ENCODE measurements at places on chromosomes 3 and 15.

GRCh38 chr3:59714066-59714465 is 664.2 kb upstream of the CFAP20DC start:
- no peak for DNase-seq

- DNase-seq, result no peak
Measured at GRCh38 chr3:14433106-14433505, 30.7 kb downstream of the SLC6A6 start.

DNA sequence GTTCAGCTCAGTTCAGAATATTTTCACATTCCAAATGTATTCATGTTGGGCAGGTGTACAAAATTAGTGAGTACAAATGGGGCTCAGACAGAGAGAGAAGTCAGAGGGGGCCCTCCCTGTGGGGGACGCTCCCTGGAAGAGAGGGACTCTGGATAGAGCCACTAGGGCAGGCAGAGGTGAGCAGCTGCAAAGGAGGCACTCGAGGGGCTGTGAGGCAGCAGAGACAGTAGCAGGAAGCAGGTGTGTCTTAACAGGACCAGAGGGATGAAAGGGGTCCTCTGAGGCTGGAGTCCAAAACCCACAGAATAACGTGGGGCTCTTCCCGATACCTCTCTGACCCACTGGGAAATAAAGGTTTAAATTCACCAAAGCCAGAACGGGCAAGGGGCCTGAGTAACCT is 127.1 kb downstream of the MEGF11 start:
- no peak for DNase-seq

- no peak for DNase-seq
Measured at GRCh38 chr3:34263101-34263621, 464.7 kb downstream of the PDCD6IP start.

GRCh38 chr3:99852851-99853250 is 35.2 kb downstream of the CMSS1 start:
- DNase-seq, result no peak

DNA sequence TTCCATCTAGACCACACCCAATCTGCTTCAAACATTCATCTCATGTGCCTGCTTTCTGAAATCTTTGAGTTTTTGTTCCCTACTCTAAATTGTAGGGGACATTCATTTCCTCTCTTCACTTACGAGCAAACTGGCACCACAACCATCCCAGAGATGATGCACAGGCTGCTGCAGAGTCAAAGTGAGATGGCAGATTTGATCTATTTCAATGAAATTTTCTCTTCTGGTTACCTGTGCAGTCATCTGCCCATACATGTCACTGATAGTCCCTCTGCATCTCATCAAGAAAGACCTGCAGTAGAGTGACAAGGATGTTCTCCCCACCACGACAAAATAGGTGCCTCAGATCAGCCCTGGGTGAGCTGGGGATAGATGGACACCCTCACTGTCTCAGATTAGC is 118.2 kb upstream of the TNFAIP8L3 start:
- DNase-seq, result no peak

- DNase-seq, result peak; percentile 39
Measured at GRCh38 chr3:21673393-21673792, 77.6 kb downstream of the ZNF385D start.

GRCh38 chr15:81751816-81752545 is 293.8 kb downstream of the MEX3B start:
- DNase-seq, result no peak

GRCh38 chr3:7744850-7745249 is 756.8 kb upstream of the LMCD1 start:
- no peak for DNase-seq

DNA sequence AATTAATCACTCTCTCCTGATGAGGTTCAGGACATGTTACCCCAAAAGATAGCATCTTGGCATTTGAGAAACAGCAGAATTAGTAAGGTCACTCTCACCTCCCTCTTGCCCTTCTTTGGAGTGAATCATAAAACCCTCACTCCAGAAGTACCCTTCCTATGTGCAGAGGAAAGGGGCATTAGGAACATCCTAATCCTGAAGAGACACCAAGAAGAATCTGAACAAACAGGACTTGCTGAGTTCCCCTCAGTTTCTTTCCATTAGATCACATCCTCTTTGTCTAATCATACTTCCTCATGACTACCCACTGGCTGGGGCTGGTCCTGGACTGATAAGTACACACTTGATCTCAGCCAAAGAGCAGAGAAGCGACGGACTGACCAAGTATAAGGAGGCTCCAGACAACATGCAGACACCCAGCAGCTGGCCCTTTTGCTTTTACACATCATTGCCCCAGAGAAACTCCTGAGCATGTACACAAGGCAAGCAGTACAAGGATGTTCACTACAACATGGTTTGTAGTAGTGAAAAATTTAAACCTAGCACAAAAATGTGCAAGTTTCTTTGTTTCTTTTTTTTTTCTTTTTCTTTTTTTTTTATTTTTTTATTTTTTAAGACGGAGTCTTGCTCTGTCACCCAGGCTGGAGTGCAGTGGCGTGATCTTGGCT is 15.0 kb upstream of the TM6SF1 start:
- no peak for DNase-seq

DNA sequence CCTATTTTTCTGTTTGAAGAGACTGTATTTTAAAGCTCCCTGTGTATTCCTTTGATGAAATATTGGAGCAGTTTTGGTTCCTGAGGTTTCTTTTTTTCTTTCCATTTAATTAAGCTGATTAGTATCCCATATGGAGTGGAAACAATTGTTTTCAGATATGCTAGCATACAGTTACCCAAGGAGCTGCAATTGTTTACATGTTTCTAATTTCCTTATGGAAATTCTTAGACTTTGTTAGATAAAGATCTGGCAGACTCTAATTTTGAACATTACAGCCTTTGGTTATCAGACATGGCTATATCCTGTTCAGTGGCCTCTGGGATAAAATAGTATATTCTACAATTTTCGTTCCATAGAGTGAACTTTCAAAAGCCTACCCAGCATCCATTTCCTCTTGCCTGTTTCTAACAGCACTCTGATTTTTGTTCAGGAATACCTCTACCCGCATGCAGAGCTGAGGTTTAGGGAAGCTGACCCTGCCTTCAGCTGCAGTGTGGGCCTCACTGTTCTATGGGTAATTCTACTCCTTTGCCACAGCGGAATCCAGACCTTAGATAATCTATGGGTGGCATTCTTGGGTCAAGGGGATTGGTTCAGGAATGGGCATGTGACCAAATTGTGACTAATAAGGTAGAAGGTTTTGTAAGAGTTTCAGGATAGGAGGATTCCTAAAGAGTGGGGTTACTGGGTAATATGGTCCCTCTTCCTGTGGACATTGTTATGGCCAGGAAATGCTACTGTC is 161.1 kb upstream of the ANKRD28 start:
- no peak for DNase-seq

- DNase-seq, result no peak
Measured at GRCh38 chr3:50238549-50239026, 2.6 kb downstream of the GNAI2 start.

- no peak for DNase-seq
Measured at GRCh38 chr3:141239511-141240281, 8.1 kb downstream of the PXYLP1 start.

DNA sequence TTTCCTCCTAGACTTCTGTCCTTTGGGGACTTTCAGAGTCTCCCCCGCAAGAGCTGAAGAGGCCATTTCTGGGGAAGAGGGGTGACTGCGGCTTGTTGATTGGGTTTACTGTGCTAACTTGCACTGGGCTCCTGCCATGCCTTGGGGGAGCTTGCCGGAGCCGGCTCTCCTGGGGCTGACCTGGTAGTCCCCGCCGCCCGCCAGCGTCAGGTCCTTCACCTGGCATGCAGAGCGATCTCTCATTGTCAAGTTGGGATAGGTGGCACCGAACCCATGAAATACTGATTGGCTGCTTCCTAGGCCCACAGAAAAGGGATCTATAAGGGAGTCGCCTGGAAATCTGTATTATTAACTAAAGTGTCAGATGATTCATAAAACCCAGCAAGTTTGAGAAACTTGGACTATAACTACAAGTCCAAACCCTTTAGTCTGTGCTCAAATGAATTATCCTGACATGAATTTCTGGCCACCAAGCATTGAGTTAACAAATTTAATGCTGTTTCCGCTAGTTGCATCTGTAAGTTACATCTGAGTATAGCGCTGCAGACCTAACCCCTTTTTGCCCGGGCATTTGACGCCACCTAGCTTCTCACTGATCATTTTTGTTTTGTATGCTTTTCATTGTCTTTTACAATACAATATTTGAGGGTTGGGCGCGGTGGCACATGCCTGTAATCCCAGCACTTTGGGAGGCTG is 607 bp upstream of the IMP3 start:
- peak; percentile 43 for DNase-seq

GRCh38 chr3:151900884-151901643 is 27.6 kb downstream of the SUCNR1 start:
- no peak for DNase-seq

DNA sequence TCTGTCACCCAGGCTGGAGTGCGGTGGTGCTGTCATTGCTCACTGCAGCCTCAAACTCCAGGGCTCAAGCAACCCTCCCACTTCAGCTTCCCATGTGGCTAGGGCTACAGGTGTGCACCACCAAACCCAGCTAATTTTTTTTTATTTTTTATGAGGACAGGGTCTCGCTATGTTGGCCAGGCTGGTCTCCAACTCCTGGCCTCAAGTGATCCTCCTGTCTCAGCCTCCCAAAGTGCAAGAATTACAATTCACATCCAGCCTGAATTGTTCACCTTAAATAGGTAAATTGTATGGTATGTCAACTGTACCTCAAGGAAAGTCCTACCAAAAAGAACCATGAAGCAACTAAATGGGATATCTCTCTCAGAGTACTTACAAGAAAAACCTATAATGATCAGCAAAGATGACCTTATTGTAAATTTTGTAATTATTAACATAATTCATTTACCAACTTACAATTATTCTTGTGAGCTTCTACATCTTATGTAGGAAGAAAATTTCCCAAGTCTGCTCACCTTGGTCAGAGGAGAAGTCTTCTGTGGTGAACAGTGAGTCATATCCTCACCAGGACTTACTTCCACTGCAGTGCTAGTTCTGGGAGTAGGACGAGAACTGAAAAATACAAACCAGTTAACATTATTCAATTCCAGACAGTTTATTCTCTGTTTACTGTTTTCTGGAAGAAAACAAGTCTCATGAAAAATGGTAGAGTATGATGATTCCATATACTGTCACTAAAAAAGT is 54.4 kb downstream of the ULK4 start:
- DNase-seq, result no peak

- no peak for DNase-seq
Measured at GRCh38 chr15:32120577-32121383, 90.5 kb downstream of the CHRNA7 start.

- peak; percentile 97 for DNase-seq
Measured at GRCh38 chr15:70494852-70495571, 268.3 kb downstream of the UACA start.

- no peak for DNase-seq
Measured at GRCh38 chr3:101634591-101635196, 42.2 kb downstream of the ZBTB11 start.

GRCh38 chr15:76678766-76679165 is 226.4 kb downstream of the SCAPER start:
- DNase-seq, result peak; percentile 50

DNA sequence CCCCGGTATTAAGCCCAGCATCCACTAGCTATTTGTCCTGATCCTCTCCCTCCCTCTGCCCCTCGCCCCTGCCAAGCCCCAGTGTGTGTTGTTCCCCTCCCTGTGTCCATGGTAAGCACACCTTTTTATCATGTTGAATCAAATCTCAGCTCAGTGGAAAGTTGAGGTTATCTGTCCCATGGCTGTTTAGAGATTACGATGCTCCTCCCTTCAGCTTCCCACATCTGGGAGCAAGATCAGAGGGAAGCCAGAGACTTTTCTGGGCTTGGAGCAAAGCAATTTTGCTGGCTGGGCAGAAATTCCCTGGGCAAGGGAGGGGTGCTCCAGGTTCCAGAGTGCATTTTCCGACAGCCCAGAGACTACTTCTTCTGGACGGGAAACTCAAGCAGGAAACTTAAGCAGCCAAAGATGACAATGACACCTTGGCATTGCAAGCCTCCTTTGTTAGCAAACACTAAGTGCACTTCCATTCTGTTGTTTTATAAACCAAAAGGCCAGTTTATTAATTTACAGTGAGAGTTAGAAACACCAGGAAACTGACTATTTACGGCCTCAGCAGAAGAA is 104.5 kb downstream of the MESD start:
- no peak for DNase-seq

GRCh38 chr3:177307391-177307790 is 110.1 kb upstream of the TBL1XR1 start:
- DNase-seq, result no peak

DNA sequence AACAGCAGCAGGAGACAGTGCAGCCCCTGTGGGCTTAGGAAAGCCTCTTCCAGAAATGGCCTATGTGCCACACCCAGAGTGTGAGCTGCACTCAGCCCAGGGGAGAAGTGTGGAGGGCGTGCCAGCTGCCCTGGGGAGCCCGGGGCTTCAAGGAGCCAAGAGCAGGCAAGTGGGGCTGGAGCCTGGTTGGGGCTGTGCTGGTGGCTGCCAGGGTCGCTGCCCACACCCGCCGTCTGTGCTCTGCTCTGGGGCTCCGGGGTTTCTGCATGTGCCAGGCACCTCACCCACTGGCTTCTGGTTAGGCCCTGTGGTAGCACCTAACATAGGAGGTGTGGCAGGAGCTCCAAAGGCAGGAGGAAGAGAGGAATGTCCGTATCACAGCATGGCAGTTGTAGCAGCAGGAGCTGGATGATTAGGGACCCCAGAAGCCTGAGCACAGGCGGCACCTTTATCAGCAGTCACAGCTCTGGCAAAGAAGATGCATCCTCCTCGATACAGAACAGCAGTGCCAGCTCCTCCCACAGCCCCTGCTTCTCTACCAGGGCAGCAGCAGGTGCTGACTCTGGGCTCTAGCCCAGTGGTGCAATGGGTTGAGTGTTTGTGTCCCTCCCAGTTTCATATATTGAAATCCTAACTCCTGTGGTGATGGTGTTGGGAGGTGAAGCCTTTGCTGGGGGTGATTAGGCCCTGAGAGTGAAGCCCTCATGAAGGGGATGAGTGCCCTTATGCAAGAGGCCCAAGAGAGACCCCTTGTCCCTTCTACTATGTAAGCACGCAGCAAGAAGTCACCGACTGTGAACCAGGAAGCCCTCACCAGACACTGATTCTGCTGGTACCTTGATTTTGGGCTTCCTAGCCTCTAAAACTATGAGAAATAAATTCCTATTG is 70.0 kb upstream of the KLF13 start:
- no peak for DNase-seq

DNA sequence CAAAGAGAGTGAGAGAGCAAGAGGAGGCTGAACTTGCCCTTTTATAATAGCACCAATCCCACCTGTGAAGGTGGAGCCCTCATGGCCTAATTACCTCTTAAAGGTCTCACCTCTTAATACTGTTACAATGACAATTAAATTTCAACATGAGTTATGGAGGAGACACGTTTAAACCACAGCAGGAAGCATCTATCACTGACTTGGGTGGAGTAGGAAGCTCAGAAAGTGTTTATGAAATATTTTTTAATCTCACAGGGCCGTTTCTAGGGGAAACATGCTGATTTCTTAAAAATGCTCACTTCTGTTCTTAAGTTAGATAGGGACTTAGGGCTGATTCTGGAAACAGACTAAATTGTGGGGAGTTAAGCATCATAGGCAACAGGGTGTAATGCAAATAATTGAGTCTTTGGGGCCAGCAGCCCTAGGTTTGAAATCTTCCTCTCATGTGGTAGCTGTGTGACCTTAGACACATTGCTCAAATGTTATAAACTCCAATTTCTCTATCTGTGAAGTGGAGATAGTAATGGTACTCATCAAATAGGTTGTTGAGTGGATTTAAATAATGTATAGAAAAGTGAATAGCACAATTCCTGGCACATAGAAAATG is 133.3 kb upstream of the KLHL25 start:
- DNase-seq, result no peak

GRCh38 chr3:72932416-72932815 is 44.6 kb downstream of the GXYLT2 start:
- DNase-seq, result no peak
